Activated CD4-positive, CD25-positive, alpha-beta regulatory T cell (primary cell): ENCODE measurements at places on chromosomes 13 and 19.

DNA sequence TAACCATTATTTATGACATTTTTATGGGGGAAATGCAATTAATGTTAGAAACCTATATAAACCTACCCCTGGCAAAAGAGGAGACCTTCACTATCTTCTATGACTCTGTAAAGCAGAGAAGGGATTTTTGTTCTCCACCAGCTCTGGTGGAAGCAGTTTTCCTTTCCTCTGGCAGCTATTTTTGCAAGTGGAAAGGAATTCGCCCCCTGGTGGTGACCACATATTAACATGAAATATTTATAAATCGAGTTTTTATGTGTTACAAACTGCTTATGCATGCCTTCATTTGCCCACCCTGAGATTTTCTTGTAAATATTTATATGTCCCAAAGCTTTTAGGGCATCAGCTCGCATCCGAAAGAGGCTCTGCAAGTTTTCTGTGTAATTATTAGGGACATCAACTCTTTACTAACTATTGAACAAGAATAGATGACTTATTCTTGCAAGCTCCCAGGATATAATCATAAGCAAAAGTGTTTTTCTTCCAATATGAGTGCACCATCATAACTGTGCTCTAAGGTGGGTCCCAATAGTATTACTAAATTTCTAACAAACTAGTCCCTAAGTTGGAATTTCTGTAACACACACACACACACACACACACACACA lies 62.4 kb downstream of the SERTM1 start:
- DNase-seq = no peak

- no peak for DNase-seq
These were observed 5.0 kb upstream of the ZNF230 start for GRCh38 chr19:43997631-43998290.

DNA sequence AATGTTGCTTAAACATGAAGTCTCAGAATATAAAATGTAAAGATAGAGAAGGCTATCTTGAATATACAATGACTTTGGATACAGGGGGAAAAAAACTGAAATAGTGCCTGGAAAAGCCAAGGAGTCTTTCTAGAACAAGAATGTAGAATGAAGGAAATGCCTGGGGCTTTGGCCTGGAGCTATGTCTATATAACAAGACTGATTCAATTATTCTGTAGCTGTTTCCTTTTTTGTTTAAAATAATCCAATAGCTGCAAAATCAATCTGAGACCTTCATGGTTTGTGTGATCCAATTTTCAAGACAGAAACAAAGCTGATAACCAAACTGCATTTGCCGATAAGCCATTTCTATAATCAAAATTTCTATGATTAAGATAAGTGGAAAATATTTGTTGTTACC lies 530.9 kb upstream of the NBEA start:
- DNase-seq = no peak

- no peak for DNase-seq
These were observed 930 bp downstream of the ZNF136 start for GRCh38 chr19:12163826-12164225.

DNA sequence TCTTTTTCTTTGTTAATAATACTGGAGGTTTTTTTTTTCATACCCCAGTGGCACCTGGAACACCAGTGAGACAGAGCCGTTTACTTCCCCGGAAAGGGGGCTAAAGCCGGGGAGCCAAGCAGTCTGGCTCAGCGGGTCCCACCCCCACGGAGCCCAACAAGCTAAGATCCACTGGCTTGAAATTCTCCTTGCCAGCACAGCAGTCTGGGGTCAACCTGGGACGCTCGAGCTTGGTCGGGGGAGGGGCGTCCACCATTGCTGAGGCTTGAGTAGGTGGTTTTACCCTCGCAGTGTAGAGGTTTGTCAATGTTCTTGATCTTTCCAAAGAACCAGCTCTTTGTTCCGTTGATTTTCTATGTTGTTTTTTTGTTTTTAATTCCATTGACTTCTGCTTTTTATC lies 94.6 kb upstream of the DIAPH3 start:
- no peak for DNase-seq

DNA sequence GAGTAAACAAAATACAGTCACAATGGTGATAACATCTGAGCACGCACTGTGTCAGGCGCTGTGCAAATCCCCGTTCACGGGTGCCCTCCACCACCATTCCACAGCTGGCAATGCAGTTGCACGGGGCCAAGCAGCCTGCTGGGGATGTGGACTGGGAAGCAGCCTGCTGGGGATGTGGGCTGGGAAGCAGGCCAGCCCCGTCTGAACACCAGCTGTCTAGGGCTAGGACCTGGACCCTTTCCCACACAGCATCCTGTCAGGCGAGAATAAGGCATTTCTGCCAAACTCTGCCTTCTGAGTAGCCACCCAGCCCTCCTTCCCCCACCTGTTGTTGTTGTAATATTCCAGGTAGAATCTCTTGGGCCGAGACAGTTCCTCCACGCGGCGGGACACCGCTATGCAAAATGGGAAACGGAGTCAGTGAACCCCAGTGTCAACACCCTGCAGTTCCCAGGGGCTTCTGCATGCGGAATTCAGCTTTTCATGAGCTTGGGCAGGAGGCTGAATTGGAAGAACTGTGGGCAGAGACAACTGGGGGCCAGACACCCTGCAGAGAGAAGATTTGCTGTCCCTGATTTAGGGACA lies 27.8 kb upstream of the MIER2 start:
- no peak for DNase-seq

- no peak for DNase-seq
These were observed 11.5 kb upstream of the MICU2 start for GRCh38 chr13:21615427-21615826.

DNA sequence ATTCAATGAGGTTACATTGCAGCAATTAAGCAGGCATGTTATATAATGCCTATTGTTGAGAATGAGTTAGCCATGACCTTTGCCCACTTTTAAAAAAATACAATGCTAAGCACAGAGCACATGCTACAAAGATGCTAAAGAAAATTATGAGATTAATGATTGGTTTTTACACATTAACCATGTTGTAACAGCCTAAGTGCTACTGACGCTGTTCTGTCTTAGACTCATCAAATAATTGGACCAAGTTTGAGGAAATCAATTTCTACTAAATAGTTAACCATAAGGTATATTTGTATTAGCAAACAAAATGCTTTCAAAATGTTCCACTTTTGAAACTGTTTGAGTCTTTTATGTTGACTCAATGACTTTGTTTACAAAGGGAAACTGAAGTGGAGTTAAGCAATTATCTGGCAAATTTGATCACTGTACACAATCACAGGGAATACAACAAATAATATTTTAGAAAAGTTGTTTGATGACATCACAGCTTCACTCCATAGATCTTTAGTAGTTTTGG lies 14.3 kb downstream of the MIR17HG start:
- no peak for DNase-seq

- no peak for DNase-seq
These were observed 46.5 kb downstream of the MLLT1 start for GRCh38 chr19:6233056-6233826.

DNA sequence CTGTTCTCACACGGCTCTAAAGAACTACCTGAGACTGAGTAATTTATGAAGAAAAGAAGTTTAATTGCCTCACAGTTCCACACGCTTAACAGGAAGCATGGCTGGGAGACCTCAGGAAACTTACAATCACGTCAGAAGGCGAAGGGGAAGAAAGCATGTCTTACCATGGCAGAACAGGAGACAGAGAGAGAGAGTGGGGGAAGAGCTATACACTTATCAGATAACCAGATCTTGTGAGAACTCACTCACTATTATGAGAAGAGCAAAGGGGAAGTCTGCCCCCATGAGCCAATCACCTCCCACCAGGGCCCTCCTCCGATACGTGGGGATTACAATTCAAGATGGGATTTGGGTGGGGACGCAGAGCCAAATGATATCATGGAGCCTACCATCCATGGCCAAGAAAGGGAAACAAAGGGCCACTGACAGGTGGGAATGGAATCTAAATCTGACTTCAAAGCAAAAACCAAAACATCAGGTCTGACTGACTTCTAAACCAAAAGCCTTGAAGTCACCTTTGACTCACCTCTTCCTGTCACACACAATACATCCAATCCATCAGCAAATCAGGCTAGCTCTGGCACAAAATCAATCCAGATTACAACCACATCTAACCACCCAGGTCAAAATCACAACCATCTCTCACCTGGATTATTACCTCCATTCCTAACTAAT lies 189.7 kb downstream of the ENOX1 start:
- DNase-seq = no peak

- DNase-seq = no peak
These were observed 270.4 kb downstream of the ENOX1 start for GRCh38 chr13:43516401-43516833.

DNA sequence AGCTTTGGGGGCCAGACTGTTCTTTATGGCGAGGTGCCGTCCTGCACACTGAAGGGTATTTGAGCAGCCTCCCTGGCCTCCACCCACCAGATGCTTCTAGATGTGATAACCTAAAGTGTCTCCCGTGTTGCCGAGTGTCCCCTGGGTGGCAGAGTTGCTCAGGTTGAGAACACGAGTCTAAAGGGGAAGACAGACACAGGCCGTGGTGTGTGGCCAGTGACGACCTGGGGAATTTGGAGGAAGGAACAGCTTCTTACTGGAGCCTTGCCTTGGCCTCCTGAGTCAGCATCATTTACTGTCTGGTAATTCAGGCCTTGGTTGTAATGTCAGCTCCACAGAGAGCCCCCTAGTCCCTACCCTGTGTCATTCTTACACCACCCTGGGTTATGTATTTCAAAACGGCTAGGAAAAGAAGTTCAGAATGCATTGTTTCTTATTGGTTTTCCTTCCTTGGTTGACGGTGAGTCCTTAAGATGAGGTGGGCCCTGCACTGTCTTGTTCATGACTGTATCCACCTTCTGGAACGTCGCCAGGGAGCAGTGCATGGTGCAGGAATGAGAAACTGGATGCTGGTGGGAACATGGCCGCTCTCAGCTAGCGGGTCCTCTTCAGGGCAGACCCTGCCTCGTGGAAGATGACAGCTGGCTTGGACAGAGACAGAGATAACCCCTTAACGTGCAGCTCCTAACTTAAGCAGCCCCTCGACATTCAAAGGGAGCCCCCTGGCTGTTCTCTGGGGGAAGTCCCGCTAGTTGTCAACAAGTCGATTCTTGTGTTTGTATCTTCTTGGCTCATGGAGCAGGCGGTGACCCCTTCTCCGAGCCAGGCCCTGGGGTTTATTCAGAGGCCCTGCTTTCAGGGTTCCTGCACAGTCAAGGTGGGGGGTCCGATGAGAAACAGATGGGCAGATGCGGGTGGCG lies 7.2 kb downstream of the SIN3B start:
- no peak for DNase-seq

DNA sequence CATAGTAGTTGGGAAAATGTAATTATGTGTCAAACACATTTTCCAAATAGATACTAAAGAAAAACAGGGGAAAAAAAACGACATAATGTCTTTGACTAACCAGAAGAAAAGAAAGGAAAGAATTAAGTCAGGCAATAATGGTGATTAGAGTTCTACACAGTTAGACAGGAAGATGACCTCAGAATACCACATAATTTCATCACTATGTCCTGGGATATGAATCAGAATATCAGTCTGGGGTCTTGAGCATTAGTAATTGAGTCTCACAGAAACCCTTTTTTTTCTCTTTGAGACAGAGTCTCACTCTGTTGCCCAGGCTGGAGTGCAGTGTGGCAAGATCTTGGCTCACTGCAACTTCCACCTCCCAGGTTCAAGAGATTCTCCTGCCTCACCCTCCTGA lies 503.4 kb downstream of the SLITRK1 start:
- DNase-seq = no peak

DNA sequence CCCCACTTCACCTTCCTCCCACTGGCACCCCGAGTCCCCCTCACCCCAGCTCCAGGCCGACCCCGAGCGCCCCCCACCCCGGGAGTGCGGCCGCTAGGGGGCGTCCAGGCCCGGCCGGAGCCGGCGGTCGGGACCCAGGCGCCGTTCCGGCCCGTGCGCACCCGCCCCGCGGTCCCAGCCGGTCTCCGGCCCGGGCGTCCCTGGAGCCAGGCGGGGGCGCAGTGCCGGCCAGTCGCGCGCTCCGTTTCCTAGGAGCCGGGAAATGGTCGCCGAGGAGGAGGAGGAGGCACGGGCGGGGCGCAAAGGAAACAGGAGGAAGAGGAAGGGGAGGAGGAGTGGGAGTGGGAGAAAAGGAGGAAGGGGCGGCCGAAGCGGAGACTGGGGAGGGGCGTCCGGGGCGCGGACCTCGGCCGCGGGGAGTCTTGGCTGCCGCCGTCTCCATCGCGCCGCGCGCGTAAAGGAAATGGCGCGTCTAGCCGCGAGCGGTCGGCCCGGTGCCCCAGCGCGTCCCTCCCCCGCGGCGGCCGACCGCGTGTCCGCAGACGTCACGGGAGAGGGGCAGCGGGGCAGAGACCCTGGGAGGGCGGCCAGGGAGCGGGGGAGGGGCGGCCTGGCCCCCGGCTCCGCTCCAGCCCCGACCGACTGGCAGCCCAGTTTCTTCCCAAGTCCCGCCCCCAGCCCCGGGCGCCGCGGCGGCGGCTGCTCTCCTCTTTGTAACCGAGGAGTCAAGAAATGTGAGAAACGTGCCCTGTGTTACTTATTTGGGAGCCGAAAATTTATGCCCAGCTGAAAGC lies 1.1 kb upstream of the KCTD15 start:
- no peak for DNase-seq

GRCh38 chr13:108551674-108552073 lies 77.7 kb upstream of the MYO16 start:
- no peak for DNase-seq

- no peak for DNase-seq
These were observed 13.7 kb upstream of the SCEL start for GRCh38 chr13:77521595-77522367.

DNA sequence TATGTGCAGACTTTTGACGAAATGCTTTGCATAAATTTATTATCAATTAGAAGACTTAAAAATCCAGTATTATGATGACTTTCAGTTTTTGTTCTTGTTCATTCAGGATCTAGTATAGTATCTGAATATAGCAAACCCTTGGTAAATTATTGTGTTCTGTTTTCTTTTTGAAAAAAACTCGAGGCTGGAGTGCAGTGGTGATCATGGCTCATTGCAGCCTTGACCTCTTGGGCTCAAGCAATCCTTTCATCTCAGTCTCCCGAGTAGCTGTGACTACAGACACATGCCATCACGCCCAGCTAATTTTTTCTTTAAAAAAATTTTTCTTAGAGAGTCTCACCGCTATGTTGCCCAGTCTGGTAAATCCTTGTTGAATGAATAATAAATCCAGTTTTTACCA lies 4.6 kb downstream of the FARP1 start:
- DNase-seq = no peak

GRCh38 chr19:50646074-50646807 lies 3.0 kb upstream of the C19orf81 start:
- DNase-seq = no peak

DNA sequence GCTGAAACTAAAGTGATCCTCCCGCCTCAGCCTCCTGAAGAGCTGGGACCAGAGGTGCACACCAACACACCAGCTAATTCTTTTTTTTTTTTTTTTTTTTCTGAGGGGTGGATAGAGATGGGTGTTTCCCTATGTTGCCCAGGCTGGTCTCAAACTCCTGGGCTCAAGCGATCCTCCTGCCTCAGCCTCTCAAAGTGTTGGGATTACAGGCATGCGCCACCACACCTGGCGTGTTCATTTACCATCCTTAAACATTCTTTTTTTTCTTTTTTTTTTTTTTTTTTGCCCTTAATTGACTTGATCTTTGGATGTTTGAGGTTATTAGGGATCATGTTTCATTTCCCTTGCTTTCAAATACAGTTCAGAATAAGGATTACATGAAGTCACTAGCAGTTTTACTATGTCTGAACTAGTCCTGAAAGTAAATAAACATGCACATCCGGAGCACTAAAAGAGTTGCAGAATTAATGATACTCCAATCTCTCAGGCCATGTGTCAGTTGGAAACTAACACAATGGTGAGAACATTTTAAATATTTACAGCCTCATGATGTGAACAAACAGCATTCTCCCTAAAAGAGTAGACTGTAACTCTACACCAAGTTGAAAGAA lies 10.2 kb downstream of the UTP14C start:
- DNase-seq = no peak
